ENCODE measurements at places on chromosomes 11 and 22.

- DNase-seq, result no peak
Measured at GRCh38 chr11:100294748-100295147, 392.3 kb upstream of the ARHGAP42 start.

GRCh38 chr11:124109377-124109776 lies 5.9 kb upstream of the VWA5A start:
- no peak for DNase-seq

DNA sequence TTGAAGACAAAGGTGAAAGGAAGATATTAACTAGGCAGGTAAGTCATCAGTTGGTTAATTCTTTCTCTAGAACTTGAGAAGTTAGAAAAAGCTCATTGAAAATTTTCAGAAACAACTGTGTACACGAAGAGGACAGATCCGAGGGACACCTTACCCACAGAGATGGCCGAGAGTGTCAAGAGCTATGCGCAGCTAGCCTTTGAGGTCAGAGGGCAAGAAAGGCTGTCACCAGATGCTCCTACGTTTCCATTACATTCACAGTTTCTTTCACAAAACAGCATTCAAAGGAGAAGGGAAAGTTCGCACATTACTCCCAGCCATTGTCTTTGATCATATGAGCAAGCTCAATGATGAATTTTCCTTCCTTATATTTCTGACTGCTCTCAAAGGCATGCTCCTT lies 34.8 kb downstream of the YPEL1 start:
- no peak for DNase-seq

DNA sequence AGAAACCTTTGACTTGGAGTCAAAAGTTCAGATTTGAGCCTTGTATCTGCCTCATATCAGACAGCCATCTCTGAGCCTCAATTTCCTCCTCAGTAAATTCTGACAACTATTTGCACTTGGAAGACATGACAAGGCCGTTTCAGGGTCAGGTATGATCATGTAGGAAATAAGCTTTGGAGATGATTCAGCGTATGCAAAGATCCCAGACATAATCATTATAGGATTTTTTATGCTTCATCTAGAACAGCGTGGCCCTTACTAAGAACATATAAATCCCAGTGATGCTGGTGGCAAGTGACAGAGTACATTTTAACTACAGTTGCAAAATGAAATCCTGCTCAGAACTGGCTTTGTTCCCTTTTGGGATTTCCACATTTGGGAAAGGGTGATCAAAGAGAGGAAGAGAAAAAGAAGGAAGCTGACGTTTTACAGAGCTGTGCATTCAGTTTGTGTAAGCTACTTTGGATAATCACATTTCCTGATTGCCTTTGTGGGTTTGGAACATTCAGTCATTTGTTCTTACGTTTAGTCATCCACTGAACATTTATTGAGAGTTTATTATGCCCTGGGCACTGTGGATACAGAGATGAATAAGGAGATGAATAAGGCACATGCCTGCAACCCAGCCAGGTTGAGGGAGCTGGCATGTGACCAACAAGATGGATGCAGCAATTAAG lies 81.9 kb upstream of the HEPHL1 start:
- DNase-seq, result no peak
